ENCODE measurements at places on chromosomes 2 and 18.

- DNase-seq = no peak
Observed at GRCh38 chr2:31139671-31140070, 1.4 kb upstream of the GALNT14 start.

- peak; percentile 53 for DNase-seq
Observed at GRCh38 chr2:224146356-224147160, 107.5 kb upstream of the SERPINE2 start.

GRCh38 chr2:37612382-37612781 lies 59.1 kb downstream of the CDC42EP3 start:
- no peak for DNase-seq

DNA sequence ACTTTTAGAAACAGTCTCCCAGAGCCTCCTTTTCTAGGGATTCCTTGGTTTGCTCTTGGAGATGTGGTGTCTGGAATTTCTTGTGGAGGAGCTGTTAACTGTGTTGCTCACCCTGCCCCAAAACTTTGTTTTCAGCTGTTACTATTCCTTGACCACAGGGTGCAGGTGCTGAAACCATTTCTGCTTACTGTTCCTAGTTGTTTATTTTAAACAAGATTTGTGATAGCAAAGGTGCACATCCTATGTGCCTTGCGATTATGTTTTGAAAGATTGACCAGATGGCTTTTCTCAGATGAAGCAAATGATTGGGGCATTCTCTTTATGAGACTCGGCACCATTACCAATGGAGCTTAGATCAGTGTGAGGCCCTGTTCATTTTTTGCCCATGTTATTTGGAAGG lies 111.2 kb downstream of the RAB3GAP1 start:
- DNase-seq = no peak

- DNase-seq = no peak
Observed at GRCh38 chr2:84238907-84239306, 220.2 kb downstream of the SUCLG1 start.

DNA sequence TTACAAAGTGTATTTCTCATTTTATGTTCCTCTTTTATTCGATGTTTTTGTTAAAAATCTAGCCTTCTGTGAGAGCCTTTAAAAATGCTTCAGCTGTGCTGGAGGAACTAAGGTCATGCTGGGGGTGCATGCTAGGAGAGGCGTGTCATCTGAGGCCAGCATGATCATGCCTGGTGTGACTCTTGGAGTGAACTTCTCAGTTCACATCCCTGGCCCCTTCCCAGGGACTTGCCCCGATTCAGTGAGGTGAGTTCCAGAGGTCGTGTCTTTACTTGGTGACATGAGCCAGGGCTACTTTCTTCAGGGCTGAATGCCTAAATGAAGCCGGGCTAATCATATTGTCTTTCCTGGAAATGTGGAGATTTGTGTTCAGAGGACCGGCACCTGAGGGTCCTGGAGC lies 264.9 kb downstream of the MREG start:
- DNase-seq = peak; percentile 30

DNA sequence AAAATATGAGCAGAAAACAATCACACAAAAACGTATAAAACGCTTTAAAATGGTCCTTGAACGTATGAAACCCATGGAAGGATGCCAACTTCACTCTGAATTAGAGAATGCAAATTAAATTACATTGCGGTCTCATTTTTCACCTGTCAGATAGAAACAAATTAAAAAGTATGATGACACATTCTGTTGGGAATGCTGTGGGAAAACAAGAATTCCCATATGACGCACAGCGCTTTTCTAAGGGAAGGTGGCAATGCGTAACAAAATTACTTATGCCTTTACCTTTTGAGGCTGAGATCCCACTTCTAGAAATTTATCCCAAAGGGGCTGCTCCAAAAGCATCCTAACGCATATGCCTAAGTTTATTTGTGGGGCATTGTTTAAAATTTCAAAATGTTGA lies 3.8 kb upstream of the RPS7 start:
- DNase-seq = no peak

DNA sequence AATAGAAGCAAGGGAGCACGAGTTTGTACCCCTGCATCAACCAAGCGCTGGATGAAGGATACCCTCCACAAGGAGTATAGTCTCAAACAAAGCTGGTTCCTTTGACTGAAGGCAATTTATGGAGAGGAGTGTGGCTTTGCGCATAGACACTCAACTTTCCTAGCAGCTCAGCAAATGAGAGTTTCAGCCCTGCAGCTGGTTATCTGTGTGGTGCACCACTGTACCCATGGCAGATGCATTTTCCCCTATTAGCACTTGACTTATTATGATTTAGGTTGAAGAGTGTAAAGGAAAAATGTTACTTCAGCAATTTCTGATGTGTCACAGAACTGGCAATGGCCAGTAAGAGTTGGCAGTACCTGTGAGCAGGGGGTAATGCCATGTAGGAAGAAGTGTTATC lies 440.1 kb upstream of the LINC00305 start:
- DNase-seq = no peak

DNA sequence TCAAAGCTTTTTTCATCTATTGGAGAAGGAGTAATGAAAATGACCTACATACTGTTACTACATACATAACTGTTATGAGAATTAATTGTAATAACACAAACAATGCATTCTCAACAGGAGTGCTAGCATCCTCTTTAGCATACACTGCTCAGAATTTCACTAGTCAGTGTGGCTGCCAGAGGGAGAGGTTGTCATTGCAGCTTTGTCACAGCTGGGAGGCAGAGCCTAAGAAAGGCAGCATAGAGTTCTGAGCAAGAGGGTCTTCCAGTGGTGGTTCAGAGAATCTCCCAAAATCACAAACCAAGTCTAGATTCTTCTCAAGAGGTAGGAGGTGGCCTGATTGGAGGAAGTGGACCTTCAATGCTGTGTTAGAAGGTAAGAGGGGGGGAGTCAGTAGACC lies 286.7 kb upstream of the CYRIA start:
- DNase-seq = no peak

DNA sequence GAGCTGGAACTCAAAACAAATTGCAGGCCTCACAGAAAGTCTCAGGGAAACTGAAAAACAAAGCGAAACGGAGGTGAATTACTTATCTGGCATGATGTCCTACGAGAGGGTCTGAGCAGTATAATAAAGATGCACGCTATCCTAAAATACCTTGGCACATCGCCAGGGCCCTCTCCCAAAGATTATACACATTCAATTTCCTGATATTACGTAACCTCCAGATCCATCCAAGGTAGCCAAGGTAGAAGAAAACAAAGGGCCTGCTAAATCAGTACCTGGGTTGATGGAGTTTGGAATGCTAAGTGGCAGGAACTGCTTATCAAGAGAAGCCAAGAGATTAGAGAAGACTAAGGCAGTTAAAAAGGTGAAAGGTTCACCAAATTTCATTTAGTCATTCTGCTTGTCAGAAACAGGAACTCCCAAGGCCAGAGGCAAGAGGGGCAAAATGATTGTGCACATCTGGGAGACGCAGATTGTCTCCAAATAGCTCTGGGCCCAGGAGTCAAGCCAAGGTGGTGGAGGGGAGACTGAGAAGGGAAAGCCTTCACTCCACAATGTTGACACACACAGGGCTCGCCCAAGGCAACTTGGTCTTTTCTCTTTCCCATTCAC lies 236.8 kb upstream of the ATP5MC3 start:
- DNase-seq = no peak

- DNase-seq = peak; percentile 55
Observed at GRCh38 chr18:76459687-76460350, 35.2 kb downstream of the ZNF516 start.

GRCh38 chr18:77102259-77103040 lies 30.1 kb downstream of the MBP start:
- DNase-seq = no peak

DNA sequence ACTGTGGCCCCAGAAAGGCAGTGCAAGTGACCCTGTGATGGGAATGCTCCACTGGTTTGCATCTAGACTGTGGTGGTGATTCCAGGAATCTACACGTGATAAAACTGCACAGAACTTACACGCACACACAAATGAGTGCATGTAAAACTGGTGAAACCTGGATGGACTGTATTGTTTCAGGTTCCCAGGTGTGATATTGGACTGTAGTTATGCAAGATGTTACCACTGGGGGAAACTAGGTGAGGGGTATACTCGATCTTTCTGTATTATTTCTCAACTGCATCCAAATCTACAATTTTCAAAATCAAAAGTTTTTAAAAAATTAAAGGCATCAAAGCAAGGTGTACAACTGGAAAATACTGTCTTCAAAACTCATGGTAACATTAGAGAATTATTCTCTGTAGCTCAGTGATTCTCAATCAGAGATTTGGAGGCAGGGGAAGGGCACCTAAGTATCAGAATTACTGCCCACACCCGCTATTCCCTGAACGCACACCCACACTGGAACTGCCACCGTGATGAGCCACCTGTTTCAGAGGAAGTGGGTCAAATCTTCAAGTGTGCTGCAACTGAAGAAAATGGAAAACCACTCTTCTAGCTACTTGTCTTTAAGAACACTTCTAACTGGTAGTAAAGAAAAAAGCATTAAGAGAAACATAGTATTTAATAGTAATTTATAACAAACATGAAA lies 26.7 kb downstream of the PTPN2 start:
- DNase-seq = no peak

GRCh38 chr2:225041851-225042799 lies at the start of gene DOCK10:
Gene DOCK10, minus strand, starts transcription at chr2:225042468. Its CDS starts 94 bp downstream, at chr2:225042374.
- no peak for DNase-seq

DNA sequence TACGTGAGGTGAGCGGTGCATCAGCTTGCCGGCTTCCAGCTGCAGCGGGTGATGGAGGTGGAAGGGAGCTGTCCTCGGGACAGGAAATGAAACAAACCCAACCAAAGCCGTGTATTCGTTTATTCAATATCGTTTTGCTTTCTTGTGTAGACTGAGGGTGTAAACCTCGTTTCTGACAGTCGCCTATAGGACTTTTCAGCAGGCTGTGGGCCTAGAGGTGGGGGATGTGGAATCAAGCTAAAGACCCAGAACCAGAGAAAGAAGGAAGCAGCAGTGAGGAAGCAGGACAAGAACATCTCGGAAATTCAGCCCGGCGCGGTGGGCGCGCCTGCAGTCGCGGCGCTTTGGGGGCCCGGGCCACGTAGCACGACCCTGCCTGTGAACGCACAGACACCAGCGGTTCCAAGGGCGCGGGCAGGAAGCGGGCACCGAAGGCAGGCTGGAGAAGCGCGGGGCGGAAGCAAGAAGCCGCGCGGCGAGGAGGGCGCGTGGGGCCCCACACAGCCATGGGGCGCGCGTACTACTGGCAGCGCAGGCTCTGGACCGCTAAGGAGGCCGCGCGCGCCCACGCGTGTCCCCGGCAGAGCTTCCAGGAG lies 755 bp upstream of the ATP9B start:
- DNase-seq = no peak
